CD4-positive, alpha-beta T cell treated with Interleukin-6 at 100 ng/mL for 8 hours (primary cell): ENCODE measurements at places on chromosomes 3 and 15.
A peak's percentile ranks its signal among the peaks of the same experiment; 100 is the strongest.

DNA sequence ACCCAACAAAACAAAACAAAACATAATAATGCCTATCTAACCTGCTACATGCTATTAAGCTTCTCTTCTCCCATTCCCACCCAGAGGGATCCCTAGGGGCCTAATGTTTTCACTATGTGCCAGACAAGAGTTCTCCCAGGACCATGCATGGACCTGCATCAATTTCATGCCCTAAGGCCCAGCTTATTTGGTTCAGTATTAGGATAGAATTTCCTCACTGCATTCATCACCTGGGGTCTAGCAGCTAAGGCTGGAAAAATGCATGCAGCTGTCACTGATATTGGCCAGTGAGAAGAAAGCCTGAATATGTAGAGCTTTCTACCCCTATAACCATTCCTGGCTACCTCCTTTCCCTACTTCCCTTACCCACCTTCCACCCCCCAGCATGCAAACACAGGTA is 2.0 kb upstream of the HCLS1 start:
- DNase-seq, result no peak

- DNase-seq, result no peak
These were observed 43.2 kb downstream of the RARB start for GRCh38 chr3:25471081-25471768.

DNA sequence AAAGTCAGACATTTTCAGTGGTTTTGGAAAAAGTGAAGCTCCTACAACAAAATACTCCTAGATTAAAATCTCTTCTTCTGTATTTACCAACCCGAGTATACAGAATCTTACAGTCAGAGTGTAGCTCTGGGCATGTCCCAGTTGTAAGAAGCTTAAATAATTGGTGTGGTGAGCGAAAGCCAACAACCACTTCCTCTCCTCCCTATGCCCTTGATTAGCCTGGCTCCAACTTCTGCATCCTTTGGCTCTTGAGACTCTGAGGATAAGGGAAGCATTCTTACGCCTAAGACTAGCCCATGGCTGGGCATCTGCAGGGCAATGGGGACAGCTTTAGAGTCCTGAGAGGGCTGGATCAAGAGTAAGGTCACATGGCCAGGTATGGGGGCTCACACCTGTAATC is 25.5 kb downstream of the RFT1 start:
- DNase-seq, result no peak

DNA sequence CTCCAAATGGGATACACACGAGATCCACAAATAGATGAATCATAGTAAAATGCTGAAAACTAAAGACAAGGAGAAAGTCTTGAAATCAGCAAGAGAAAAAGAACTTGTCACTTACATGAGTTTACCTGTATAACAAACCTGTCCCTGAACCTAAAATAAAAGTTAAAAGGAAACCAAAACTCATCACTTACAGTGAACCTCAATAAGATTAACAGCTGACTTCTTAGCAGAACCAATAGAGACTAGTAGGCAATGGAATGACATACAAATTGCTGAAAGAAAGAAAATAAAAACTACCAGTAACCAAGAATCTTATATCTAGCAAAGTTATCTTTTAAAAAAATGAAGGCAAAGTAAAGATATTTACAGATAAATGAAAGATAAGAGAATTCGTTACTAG is 27.4 kb downstream of the SEC22A start:
- no peak for DNase-seq

- no peak for DNase-seq
These were observed 541.2 kb downstream of the RBMS3 start for GRCh38 chr3:29822071-29822470.

DNA sequence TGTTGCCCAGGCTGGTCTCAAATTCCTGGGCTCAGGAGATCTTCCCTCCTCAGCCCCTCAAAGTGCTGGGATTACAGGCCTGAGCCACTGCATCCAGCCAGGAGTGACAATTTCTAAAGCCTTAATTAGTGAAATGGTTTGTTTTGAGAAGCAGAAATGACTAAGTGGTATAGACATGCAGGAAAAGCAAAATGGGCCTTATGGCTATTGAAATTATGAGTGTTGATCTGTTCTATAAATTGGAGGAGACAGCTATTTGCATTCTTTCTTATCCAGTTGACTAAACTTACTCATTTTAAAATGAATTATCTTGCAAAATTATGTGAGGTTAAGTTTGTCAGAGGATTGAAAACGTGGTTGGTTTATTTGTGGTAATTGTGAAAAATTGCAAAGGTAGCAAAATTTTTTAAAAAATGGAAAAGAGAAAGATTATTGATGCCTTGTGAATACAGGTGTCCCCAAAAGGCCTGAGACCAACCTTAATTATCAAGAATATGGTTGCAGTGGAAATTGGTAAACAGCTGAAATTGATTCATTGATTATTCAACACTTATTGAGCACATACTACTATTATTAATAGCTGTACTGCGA is 7.9 kb downstream of the RAP2B start:
- no peak for DNase-seq

- DNase-seq, result no peak
These were observed 143.3 kb upstream of the SLC2A2 start for GRCh38 chr3:171169866-171170265.

- DNase-seq, result no peak
These were observed 141.6 kb downstream of the PLCH1 start for GRCh38 chr3:155603302-155603701.

DNA sequence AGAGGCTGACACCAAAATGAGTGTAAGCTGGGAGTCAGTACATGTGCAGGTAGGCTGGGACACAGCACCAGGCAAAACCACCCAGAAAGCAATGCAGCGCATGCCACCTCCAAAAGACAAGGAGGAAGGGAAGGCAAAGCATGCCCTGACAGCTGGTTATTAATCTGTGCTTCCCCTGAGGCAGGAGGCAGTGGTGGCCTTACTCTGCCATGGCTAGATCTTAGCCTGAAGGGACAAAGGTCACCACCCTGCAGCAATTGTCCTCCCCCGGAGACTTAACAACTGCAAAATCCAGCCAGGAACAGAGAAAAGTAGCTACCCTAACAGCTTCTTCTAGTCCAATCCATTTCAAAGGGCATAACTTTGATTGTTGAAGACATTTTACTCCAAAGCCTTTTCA is 73.7 kb downstream of the PLD1 start:
- DNase-seq, result no peak

GRCh38 chr15:31560643-31561042 is 234.0 kb downstream of the KLF13 start:
- DNase-seq, result no peak

GRCh38 chr3:184783319-184783718 is 28.6 kb upstream of the VPS8 start:
- DNase-seq, result no peak

GRCh38 chr15:81301385-81301784 is 22.6 kb downstream of the STARD5 start:
- no peak for DNase-seq

DNA sequence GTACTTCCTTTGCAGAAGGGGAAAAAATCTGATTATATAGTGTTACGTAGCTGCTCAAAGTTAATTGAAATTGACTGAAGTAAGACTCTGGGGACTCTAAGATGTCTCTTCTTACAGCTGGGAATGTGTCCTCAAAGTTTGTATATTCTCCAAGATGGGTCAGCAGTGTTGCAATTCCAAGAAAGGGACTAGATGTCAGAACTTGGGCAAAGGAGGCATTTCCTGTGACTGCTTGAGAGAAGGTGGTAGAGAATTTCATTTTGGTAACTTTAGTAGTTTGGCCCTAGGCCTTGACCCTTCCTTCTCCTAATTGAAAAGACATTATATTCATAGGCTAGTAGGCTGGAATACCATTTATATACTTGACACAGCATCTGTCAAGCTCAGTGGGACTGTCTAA is 33.9 kb downstream of the PTPRG start:
- no peak for DNase-seq

GRCh38 chr3:72535772-72536171 is 312.5 kb downstream of the SHQ1 start:
- no peak for DNase-seq

- DNase-seq, result no peak
These were observed 374.3 kb downstream of the TIGIT start for GRCh38 chr3:114668099-114668498.

GRCh38 chr15:97410897-97411575 is 549.5 kb upstream of the ARRDC4 start:
- DNase-seq, result no peak

- no peak for DNase-seq
These were observed 82.6 kb downstream of the PDZRN3 start for GRCh38 chr3:73542136-73542535.

DNA sequence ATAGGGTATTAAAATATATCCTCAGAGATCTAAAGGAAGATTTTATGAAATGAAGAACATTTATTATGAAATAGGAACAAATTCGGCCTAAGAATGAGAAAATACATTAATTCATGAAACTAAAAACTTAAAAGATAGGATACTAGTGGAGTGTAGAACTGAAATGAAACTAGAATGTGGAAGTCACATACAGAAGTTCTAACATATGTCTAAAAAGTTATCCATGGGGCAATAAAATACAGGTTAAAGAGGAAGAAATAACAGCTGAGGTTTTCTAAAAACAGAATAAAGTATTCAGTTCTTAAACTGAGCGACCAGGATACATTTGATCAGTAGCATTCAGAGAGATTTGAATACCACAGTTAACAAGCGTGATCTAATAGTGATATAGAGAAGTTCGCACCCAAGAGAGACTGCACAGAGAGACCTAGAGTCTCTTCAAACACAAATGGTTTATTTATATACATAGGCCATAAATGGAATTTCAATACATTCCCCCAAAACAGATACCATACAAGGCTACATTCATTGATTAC is 85.9 kb downstream of the FEZF2 start:
- DNase-seq, result no peak

DNA sequence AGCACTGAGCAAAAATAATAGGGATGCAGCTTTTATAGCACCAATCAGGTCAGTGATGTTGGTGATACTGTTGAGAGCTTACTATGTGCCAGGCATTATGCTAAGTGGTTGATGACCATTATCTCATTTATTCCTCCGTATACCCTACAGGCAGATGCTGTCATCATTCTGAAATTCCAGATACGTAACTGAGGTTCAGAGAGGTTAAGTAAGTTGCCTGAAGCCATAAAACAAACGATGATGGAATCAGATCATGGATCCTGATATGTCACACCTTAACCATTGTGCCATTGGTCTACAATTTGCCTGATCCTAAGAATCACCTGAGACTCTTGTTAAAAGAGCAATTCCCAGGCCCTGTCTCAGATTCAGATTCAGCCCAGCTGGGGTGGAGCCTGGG is 49.5 kb downstream of the ST6GAL1 start:
- DNase-seq, result no peak

- DNase-seq, result no peak
These were observed 5.0 kb downstream of the CHCHD4 start for GRCh38 chr3:14119651-14120050.

- no peak for DNase-seq
These were observed 29.7 kb downstream of the STOML1 start for GRCh38 chr15:73962433-73962832.

- no peak for DNase-seq
These were observed 42.0 kb upstream of the MEIS2 start for GRCh38 chr15:37142371-37142770.

DNA sequence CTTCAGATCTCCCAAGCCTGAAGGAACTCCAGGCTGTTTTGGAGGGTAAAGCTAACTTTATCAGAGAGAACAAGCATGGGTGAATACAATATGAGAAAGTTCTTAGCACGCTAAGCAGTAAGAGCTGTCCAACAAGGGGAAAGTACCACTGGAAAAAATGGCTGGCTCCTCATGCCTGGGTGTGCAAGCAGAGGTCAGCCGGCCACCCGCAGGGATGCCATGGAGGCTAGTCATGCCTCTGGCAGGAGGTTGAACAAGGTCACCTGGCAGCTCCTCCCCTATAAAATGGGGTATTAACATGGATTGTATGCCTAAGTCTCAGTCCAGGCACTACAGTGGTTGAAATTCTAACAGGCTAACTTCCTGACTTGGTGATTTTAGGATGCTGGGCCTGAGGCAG is 75.4 kb upstream of the SLC6A1 start:
- DNase-seq, result no peak

- peak; percentile 32 for DNase-seq
These were observed 123.4 kb upstream of the MB21D2 start for GRCh38 chr3:193040836-193041672.

DNA sequence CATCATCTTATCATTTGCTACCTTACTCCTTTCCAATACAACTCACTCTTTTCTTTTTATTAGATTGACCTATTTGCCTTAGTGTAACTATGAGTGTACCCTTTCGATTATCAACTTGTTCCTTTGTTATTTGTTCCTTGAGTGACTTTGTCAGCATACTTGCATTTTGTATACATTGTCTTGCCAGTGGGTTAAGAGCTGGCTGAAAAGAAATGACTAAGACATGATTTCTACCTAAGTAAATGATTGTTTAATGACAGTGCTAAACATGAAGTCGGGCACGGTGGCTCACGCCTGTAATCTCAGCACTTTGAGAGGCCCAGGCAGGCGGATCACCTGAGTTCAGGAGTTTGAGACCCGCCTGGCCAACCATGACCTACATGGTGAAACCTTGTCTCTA is 1042.3 kb downstream of the TBL1XR1 start:
- DNase-seq, result no peak

DNA sequence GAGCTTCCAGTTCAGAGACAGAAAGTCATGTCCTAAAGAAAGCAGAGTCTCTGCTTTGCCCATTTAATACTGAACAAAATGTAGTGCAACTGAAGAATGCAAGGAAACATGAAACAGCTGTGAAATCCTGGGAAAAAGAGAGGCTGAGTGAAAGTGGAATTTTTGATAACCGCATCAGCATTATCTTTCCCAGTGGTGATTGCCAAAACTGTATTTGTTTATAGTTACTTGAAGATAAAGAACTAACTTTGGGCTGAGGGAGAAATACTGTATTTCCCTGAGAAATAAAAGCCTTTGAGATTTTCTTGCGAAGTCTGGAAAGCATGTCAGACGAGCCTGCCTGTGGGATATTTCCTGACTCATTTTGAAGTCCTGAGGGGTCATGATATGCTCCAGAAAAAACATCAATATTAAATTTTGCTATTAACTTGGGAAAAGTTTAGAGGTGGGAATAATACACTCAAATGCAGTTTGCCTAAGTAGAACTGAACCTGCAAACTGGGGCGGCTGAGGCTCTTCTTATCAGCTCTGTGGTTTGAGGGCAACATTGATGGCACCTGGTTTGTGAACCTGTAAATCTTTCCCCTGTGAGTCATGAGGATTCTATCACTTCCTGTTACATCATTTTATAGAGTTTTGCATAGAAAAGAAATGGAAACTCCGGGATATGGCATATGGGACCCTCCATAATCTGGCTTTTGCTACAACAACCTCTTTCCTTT is 855.3 kb downstream of the MCTP2 start:
- no peak for DNase-seq

GRCh38 chr3:195767792-195768191 is 43.9 kb downstream of the MUC4 start:
- DNase-seq, result no peak

DNA sequence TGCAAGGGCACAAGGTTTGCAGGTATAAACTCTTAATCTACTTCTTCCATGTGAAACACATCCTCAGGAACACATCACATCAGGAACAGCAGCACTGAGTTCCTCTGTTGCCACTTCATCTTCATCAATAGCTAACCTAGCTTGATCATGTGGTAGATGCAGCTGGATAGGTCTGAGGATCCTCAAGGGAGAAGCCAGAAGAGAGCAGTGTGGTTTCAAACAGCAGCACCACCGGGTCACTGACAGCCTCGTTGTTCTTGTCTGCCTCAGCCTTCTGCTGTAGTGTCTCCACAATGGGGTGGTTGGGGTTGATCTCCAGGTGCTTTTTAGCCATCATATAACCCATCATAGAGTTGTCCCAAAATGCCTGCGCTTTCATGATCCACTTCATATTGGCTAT is 58.8 kb downstream of the ADAM10 start:
- peak; percentile 1 for DNase-seq
